Renal cortical epithelial cell (primary cell): ENCODE measurements at places on chromosomes 16 and 17.

GRCh38 chr17:60510723-60511122 lies 15.3 kb downstream of the APPBP2 start:
- no peak for DNase-seq

GRCh38 chr16:4610011-4611005 lies 4.4 kb downstream of the UBALD1 start:
- no peak for DNase-seq

DNA sequence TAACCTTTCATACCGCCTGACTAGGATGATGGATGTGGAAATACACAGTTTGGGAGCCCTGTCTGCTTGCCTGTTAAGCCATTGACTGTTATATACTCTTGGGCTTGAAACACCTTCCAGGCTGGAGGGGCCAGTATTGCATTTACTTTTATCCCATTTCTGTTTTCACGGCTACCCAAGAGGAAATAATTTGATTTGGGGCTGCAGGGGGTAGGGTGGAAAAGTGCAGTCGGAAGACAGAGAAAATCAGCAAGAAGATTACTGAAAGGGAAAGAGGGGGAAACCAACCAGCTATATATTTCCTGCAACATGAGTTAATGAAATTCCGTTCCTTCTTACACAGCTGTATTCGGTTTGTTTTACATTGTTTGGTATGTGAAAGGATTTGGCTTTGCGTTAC lies 202.5 kb downstream of the CDH13 start:
- no peak for DNase-seq

GRCh38 chr16:10114409-10114808 lies 67.8 kb downstream of the GRIN2A start:
- DNase-seq: no peak

DNA sequence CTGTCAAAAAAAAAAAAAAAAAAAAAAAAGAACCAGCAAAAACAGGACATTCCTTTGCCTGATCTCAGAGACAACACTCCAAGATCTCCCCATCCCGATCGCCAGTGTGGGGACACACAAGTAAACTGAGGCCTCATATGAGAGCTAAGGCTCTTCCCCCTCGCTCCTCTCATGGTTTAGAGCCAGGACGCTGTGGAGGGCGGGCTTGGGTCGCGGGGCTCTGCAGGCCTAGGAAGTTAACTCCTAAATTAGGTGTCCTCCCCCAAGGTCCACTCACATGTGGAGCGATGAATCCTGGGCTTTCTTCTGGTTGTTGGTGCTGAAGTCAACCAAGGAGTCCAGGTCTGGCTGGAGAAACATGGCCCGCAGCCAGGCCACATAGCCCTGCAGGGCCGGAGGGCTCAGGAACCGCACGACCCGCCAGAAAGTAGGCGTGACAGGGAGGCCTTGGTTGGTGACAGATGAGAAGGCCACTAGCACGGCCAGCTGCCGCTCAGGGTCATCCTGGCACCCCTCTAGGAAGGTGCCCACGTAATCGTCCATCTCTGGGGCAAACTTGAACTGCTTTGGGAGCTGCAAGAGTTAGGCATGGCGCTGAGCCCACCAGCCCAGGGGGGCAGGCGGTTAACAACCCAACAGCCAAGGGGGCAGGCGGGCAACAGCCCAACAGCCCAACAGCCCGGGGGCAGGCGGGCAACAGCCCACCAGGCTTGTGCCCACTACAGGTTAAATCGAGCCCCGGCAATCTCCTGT lies 5.2 kb downstream of the MYBBP1A start:
- no peak for DNase-seq
